ENCODE measurements at places on chromosomes 4 and X. TPM values are rescaled to one million over a fixed set of nuclear protein-coding genes. Genes with fewer than 3 reads are reported as not detected.

The GPR82 gene
- not detected for total RNA-seq

The PRR32 gene
- not detected for total RNA-seq

The SPANXC gene
- not detected for total RNA-seq

The CT45A3 gene
- total RNA-seq: not detected

The SHROOM3 gene
- 212 TPM for total RNA-seq

The FGFBP2 gene
- 1.3 TPM for total RNA-seq

The CDKL2 gene
- total RNA-seq: not detected

The MAGEB17 gene
- not detected for total RNA-seq

The CXXC4 gene
- total RNA-seq: 1.9 TPM

The GLRB gene
- total RNA-seq: 5.3 TPM
